Activated naive CD4-positive, alpha-beta T cell treated with anti-CD3 and anti-CD28 coated beads, Interleukin-2, amount 50 U/mL, for 16 hours (primary cell): ENCODE measurements at places on chromosomes 16 and 17.

- no peak for DNase-seq
Measured at GRCh38 chr16:26749072-26749471, 317.7 kb upstream of the C16orf82 start.

GRCh38 chr16:67910158-67910557 is 17.1 kb downstream of the PSKH1 start:
- no peak for DNase-seq

DNA sequence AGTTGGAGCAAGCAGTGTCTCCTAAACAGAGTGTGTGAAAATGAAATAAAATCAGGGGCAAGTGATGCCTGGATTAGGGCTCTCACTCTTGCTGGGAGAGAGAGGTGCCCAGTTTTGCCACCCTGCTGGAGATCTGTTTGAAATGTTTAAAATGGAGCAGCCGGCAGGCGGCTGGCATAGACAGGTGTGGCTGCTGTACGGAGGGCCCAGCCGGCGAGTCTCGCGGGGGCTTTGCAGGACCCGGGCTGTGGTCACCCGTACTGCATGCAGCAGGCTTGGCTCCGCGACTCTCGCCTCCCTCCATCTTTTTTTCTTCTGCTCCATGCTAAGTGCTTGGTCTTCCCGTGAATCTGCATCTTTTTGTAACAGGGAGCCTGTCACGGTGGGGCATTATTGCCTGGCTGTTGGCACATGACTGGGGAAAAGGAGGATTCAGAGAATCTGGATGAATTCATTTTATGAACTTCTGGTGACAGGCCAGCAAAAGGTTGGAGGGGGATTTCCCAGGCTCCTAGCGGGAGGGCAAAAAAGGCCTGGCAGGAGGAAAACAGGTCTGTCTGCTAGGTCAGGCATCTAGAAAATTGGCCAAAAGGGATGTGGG is 1.8 kb downstream of the ZNRF1 start:
- no peak for DNase-seq

- no peak for DNase-seq
Measured at GRCh38 chr17:77738751-77739531, 219.6 kb upstream of the TNRC6C start.

DNA sequence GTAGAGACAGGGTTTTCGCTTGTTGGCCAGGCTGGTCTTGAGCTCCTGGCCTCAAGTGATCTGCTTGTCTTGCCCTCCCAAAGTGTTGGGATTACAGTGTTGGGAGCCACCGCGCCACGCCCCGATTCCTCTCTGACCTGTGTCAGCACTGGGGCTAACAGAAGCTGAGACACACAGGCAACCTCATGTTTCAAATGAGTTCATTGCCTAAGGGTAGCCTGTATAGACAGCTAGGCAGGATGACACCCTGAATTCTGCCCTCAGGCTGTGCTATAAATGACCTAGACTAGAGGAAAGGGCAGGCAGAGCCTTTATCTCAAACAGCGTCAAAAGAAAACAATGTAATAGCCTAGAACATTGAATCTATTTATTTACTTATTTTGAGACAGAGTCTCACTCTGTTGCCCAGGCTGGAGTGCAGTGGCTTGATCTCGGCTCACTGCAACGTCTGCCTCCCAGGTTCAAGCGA is 2.3 kb upstream of the CDK3 start:
- no peak for DNase-seq

GRCh38 chr16:22810226-22810625 is 3.7 kb upstream of the HS3ST2 start:
- no peak for DNase-seq

GRCh38 chr17:29102741-29103181 is 59.8 kb downstream of the PIPOX start:
- no peak for DNase-seq

DNA sequence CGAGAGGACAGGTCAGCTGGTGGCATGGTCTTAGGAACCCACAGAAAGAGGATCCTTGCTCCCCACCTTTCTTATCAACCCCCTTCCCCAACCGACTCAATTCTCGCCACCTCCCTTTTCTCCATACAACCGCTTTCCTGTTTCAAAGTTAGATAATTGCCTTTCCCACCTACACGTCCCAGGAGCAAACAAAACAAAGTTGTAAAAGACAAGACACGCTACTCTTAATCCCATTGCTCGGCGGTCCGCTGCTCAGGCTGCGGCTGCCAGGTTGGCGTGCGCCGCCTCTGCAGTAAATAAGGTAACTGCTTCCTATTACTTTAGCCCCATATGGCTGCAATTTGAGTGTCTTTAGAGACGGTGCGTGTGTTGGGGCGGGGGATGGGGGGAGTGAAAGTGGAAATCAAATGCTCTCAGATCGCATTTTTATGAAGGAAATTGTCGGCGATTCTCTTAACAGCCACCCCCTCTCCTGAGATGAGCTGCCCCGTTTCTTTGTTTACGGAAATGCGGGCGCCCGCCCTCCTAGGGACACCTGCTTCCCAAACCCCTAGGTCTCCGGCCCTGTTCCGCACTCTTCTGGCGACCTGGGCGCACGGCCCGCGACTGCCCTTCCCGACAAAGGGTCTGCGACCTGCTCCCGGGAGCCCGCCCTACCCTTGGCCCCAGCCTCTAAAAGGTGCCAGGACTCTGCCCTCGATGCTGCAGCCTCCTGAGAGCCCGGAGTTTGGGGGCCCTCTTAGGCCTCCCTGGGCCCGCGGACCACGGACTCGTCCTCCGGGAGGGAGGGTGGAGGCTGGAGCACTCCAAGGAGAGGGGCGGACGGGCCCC is 3.7 kb upstream of the CBX8 start:
- DNase-seq: peak; percentile 63

- DNase-seq: no peak
Measured at GRCh38 chr17:58970609-58971450, 135.8 kb downstream of the TRIM37 start.

DNA sequence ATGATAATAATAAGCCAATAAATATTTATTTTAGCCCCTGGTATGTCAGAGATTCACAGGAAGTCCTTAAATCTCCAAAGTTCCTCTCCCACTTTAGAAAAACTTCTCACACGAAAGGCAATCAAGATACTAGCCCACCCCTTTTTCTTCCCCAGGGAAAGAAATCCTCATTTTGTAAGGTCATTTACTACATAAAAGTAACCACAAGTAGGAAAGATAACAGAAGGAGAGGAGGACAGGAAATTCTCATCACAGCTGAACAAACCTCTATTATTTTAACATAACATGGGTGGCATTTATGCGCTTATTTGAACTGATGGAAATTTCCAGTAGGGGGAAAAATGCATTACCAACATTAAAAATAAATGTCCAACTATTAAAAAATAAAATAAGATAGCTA is 3.4 kb downstream of the FAM222B start:
- DNase-seq: no peak

DNA sequence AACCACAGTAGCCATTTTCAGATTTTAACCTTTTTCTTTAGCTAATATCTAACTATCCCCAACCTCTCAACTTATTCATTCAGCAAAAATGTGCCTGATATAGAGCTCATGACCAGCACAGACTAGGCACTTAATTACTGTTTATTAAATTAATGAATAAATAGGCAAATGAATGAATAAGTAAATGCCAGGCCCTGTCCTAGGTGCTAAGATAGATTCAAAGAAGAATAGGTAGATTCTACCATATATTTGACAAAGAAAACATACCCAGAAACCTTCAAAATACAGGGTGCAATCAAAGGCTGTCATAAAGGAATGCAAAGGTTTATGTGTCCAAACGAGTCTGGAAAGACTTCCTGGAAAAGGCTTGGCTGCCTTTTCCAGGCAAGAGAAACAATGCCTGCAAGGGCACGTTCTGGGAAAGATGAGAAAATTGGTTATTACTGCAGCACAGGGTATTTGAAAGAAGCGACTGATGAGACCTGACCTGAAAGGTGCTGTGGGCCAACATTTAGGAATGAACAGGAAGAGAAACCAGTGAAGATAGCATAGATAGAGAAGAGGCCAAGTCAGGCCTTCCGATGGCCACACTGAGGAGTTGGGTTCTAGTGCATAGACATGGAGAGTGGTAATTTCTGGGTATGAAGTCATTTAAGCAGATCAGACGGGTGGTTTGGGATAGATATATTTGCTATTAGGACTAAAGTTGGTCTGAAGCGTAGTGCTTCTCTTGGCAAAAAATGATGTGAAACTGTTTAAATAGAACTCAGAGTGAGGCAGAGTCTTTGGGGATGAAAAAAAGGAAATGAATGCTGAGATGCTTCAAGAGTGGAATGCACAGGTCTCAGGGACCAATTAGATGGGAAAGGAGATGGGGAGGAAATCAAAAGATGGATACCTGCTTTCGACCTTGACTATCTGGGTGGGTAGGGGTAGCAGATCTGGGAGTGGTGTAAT is 11.4 kb upstream of the CCL2 start:
- no peak for DNase-seq

- no peak for DNase-seq
Measured at GRCh38 chr17:29483503-29483902, 83.3 kb downstream of the ABHD15 start.

GRCh38 chr16:74480150-74481029 is 59.1 kb upstream of the CLEC18B start:
- no peak for DNase-seq

GRCh38 chr17:8944748-8945147 is 20.8 kb downstream of the PIK3R5 start:
- no peak for DNase-seq

DNA sequence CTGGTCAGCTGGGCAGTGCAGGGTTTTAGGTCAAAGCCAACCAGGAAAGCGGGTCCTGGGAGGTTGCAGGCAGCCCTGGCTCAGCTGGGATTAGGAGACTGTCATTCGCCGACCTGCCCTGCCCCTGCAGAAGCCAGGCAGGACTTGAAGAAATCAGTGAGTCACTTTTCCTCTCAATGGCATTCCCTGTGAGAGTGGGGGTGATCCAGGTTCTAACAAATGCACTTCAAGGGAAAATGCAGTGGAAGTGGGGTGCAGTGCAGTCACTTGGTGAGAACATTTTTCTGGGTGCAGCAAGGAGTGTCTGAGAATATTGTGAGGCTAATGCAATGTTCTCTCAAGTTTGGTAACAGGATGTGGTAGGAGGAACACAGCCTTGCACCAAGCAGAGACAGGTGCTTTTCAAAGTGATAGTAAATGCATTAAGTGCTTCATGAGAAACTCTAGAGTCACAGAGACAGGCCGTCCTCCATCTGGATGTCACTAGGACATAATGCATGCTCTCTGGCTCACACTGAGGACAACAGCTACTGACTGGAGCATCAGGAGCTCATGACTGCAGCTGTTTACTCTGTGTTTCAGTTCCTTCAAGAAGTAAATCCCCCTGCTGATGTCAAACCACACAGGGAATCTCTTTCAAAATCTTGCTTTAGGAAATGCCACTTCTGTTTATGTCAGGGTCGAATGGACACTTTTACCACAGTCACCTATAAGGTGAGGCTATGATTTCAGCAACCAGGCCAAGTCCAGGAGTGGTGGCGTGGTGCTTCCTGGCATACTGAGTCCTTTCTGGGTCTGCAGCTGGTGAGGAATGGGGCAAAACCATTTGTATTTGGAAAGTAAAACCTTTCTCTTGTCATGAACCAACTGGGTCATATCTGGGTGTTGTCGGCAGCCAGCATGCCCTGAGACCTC is 16.7 kb downstream of the CDK5R1 start:
- no peak for DNase-seq

GRCh38 chr16:78605548-78606101 is 506.2 kb downstream of the WWOX start:
- DNase-seq: no peak

DNA sequence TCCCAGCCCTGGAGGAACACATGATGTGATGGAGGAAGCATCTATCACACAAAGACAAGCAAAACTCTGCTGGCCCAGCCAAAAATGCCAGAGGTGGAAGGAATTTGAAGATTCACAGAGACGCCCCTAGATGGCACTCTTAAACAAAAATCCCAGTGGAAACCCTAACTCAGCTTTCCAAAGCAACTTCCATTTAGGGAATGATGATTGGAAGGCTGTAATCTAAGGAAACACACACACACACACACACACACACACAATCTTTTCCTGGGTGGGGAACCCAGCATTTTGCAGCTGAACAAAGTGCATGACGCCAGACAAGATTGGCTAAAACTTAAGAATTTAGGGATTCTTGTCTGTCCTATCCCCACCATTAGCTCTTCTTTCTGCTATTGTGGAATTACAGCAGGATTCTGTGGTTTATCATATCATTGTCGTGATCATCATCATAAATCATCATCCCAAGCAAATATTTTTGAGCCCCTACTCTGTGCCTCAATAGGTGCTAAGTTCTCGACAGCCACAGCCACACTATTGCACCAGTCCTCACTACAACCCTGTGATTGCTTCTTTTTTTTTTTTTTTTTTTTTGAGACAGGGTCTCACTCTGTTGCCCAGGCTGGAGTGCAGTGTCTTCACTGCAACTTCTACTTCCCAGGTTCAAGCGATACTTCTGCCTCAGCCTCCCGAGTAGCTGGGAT is 1.6 kb upstream of the LDAF1 start:
- DNase-seq: no peak

DNA sequence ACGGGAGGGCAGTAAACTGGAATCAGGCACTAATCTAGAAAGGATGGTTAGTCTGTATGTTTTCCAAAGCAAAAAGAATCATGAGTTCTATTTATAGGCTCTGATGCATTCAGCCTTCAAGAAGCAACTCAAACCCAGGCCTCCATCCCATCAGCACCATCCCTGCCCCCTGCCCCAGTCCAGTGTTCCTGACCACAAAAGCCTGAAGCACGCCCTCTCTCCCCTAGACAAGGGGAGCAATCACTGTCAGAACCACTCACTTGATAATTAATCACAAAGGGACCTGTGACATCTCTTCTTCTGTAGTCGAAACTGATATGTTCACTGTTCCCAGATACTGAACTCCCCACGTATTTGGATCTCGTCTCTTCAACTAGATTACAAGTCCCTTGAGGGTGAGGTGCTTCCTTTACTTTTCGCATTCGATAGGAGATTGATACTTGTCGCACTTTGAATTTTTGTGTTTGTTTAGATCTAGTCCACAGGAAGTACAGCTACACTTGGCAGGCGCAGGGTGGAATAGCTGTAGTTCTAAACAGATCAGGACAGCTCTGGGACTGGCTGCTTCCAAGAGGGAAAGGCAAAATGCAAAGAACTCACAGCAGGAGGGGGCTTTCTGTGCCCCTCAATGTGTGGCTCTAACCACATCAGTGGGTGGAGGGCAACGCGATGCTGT is 36.4 kb upstream of the CCDC182 start:
- no peak for DNase-seq

DNA sequence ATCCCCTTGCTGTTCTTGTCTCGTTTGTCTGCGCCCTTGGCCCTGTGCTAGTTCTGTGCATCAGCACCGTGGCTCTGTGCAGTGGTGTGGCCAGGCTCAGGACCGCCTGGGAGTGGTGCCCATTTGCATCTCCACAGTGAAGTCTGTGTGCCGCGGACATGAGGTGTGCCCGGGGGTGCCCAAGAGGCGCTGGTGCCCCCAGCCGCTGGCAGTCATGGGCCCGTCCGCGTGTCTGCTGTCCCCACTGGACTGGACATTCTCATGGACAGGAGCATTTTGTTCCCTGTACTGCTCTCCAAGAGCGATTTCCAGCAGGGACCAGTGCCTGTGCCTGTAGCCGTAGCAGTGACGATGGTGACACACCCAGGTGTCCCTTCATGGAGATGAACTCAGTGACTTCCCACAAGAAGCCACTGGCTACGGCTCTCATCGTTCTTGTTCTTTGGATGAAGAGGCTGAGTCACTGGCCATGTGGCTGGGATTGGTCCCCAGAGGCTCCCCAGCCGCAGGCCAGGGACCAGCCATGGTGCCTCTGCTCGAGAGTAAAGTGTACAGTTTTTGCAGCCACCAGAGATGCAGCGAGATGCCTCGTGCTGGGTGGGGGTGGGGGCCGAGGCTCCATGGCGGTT is 13.0 kb upstream of the MC1R start:
- no peak for DNase-seq

- DNase-seq: no peak
Measured at GRCh38 chr16:73669535-73670274, 621.8 kb upstream of the ZFHX3 start.
